ENCODE measurements at places on chromosomes 3 and 15.

DNA sequence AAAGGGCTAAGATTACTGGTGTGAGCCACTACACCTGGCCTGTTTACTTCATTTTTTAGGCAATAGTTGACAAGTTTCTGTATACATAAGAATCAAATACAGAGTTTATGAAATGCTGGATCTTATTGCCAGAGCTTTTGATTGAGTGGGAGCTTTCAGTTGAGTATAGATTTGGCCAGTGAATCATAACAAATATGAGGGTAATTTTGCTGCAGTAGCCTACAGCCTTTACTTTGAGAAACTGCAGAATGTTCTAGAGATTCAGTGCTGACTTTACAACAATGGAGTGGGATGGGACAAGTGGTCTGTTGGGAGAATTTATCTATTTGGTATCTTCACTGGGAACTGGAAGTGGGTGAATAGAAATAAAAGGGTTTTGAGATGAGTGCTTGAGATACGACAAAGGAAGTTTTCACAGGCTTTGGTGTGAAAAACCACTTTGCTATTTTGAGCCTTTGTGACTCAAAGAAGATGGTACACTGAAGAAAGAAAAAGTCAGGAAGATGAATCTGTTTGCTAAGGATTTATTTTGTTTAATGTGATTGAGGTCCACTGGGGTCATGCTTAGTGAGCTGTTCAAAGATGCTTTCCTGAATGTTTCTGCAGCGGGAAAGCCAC is 227.8 kb downstream of the UBE2E2 start:
- no peak for DNase-seq

DNA sequence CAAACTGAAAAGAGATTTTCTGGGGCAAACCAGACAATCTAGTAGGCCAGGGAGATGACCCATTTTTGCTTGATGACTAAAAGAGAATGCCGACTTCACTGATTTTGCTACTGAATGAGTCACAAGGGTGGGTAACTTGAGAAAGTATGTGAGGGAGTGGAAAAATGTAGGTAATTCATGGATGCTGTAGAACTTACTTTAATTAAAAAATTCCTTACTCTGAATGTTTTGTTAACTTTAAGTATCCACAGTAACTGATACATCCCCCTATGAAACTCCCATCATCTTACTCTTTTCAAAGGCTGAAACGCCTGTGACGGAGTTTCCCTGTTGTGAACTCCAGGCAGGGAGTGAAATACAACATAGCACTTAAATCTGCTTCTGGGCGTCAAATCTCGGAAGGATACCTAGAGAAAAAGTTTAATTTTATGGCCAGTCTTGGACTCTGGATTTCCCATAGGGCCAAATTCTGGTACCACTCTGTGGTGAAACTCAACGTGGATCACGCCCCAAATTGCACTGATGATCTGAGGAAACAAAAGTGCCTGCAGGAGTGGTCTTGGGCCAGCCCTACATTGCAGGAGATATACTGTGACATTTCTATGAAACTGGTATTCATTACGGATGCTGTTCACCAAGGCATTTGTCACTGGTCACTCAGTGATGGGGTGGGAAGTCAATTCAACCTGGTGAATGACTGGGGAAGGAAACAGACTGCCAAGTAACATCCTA is 24.0 kb downstream of the GOLIM4 start:
- DNase-seq, result no peak

DNA sequence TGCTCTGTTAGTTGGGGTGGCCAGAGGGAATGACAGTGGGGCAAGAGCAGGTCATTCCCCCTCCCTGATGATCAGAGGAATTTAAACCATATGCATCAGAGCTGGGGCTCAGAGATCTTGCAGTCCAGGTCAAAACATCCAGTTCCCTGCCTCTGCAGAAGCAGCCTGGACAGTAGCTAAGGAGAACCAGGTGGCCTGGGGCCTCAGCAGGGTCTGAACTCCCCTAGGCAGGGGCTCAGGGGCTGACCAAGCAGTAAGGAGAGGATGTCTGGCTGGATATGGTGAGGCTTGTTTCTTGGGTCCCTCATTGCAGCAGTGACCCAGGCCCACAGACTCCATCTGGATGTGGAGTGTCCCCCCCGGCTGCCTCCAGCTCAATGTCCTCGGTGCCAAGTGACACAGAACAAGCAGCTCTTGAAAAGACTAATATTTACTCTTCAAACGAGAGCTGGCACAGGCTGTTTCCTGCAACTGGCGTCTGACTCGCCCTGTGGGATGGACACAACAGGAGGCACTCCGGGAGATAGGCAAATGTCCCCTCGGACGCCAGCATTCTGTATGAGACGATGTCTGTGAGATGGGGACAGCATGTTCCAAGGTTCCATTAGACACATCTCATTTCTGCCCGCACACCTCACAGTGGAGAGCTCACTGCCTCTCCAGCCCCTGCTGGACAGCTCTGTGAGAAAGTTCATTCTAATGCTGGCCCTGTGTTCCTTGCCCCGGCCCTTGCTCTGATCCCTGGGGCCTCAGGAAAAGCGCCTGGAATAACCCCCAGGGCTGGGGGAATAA is 37.1 kb downstream of the SEC22C start:
- no peak for DNase-seq

GRCh38 chr3:184968115-184968514 is 156.1 kb downstream of the VPS8 start:
- DNase-seq, result no peak

GRCh38 chr3:10919636-10920035 is 72.9 kb upstream of the SLC6A1 start:
- no peak for DNase-seq

DNA sequence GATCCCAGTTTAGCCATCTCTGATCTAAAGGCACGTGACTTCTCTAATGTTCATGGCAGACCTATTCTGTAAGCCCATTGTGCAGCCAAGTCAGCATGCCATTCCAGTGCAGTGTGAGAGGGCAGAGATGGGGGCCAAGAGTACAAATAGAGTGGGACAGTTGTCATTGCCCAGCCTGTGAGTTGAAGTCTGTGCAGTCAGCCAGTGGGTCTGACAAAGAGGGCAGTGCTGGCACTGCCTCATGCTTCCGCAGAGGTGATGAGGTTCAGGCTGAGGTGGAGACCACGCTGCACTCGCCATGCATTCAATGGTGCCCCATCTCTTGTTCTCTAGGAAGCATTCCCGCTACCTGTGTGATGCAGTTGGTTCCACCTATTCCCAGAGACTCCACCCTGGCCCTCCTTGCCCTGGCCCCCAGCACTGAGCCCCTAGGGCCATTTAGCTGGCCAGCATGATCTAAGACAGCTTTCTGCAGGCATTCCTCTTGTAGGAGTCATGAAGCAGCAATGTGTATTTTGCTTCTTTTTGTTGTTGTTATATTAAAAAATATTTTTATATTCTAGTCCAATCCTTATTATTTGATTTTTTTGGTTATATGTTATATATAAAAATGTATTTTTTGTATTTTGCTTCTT is 3.7 kb downstream of the MRAS start:
- no peak for DNase-seq

DNA sequence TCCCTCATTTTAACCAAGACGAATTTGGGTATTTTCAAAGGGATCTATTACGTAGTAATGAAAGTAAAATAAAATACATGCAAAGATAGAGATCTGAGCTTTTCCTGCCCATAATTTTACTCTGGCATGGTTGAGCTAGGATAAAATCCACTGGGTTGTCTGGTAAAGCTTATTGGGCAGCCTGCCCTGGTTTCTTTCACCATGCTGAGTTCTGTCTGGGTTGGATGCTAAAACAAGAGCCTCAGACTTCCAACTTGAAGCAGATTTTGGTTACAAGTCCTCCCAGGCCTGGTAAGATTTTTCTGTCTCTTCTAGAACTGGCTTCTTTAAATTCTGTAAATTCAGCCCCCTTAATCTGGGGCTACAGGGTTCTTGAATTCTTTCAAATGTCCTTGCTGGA is 86.8 kb downstream of the SAMMSON start:
- DNase-seq, result no peak

- DNase-seq, result no peak
Observed at GRCh38 chr3:9168241-9168741, 81.2 kb downstream of the SRGAP3 start.

DNA sequence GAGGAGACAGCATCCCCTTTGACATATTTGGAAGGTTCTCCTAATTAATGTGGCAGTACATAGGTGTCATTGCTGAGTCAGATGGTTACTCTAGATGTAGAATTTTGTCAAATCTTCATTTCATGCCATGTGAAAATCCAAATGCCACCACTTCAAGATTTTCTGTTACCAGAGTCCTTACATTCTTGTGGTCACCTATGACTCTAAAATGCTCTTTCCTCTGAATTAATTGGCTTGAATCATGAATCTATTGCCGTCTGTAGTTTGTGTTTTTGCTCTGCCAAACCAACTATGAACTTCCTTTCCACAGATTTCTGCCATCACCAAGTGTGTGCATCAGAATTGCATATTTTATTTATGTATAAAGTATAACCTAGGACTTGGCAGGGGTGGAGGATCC is 269.4 kb upstream of the ZPLD1 start:
- DNase-seq, result no peak

DNA sequence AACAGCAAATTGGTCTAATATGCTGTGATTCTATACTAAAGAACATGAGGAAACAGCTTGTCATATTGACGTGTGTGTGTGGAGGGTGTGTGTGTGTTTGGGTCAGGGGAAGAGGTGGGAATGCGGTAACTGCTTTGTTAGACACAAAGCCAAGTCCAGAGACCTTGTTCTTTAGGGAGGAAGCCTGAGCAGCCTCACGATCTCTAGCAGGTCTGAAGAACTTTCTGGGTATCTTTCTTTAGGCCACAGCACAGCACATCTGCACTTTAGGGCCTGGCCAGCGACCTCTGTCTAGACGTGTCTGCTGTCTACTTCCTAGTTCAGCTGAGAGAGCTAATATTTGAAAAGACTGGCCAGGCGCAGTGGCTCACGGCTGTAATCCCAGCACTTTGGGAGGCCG is 220.0 kb upstream of the TPRG1 start:
- no peak for DNase-seq

DNA sequence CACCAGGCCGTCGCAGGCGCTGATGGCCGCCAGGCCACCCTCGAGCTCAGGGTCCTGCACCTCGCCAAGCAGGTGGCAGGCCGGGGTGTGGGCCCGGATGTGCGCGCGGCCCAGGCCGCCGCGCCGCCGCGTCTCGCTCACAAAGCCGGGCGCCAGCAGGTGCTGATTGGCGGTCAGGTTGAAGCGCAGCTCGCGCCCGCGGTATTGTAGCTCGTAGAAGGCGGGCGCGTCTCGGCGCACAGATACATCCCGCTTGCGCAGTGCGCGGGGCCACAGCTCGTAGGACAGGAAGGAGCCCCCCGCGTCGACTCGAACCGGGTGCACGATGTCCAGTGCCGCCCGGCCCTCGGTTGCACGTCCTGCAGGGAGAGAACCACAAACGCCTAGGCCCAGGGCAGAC is 11.1 kb downstream of the ADAMTS7 start:
- no peak for DNase-seq

- DNase-seq, result no peak
Observed at GRCh38 chr3:38964204-38964603, 87.5 kb downstream of the SCN11A start.

DNA sequence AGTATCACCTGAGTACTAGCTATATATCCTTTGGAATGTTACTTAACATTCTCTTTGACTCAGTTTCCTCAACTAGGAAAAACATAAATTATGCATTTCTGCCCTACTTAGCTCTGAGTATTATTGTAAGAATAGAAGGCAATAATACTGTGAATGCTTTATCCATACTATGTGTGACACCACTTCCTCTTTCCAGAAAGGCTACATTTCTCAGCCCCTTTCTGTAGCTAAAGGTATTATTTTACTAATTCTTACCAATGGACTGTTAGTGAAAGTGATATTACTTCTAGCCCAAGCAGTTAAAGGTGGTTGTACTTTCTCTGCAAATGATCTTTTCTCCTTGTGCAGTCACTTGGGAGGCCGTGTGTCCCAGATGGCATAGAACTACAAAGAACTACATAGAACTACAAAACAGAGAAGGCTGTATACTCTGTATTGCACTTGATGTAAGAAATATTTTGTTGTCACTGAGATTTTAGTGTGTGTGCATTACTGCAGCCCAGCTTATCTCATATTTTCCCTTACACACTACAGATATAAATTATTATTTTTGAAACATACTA is 35.1 kb downstream of the MYH15 start:
- DNase-seq, result no peak

DNA sequence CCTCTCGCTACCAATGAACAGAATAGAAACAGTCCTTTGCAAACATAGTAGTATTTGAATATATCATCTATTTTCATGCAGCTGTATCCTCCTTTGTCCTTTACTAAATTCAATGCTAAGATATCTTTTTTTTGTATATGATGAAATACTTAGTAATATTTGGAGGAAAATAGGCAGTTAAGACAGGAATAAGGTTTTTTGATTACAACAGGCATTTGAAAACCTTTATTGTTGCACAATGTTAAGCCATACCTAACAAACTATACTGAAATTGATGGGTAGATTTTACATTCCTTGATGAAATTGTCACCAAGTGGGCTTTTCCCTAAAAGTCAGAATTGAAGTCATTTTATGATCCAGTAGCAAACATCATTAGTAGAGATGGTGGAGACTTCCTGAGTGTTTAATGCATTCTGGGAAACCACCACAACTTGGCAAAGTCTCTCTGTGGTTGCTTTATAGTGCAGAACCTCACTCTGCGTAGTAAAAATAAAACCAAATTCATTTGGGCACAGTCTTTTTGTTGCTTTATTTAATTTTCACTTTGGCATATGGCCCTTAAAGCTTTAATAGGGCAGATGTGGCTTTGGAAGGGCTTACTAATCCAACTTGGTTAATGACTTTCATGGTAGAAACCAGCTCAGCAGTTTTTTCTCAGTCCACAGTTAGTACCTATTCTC is 216.0 kb downstream of the DIPK2A start:
- DNase-seq, result no peak

DNA sequence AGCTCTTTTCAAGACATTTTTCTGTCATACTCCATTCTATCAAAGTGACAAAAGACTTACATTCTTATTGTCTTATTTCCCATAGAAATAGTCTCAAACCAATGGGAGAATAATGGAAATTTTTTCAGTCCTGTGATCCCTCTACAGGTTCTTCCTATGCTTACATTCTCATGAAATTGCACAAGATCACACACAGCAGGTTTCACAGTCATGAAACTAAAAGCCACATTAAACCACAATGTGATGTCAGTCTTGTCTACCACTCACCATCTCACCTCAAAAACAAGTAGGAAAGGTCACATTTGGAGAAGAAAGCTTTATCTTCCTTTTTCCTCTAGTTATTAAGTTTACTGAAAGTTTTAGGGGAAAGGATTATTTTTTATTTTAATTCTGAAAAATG is 161.0 kb upstream of the RORA start:
- DNase-seq, result no peak

DNA sequence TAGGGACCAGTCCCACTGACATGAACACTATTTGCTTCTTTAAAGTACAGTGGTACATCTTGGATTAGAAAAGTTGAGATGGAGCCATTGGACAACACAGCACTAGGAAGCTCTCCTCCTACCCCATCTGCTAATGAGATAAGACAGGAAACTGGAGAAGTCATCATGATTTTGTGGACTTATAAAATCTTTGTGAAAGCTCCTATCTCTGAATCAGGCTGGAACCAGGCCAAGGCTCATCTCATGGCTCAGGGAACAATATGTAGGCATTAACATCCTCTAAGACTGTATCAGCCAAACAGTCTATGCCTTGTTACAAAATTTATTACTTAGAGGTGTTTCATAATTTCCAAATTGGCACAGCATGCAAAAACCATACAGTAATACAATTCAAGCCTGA is 84.1 kb downstream of the BOC start:
- DNase-seq, result no peak

GRCh38 chr3:174158674-174159073 is 700.5 kb upstream of the NAALADL2 start:
- DNase-seq, result no peak
